ENCODE measurements at places on chromosomes 2 and 18. TPM values are rescaled to one million over a fixed set of nuclear protein-coding genes. Genes with fewer than 3 reads are reported as not detected.

The DPP4 gene
- total RNA-seq, result 0.69 TPM

The SULT6B1 gene
- not detected for total RNA-seq

The SLC14A1 gene
- total RNA-seq, result not detected

The EPC2 gene
- total RNA-seq, result 7.5 TPM

The RAD51AP2 gene
- not detected for total RNA-seq

The EFEMP1 gene
- total RNA-seq, result 28.4 TPM

The FAP gene
- total RNA-seq, result not detected

The MARCHF7 gene
- 71.5 TPM for total RNA-seq

The UNC80 gene
- total RNA-seq, result not detected

The VRK2 gene
- total RNA-seq, result 29.6 TPM

The MC5R gene
- not detected for total RNA-seq
